ENCODE measurements at places on chromosomes 1 and 21.

DNA sequence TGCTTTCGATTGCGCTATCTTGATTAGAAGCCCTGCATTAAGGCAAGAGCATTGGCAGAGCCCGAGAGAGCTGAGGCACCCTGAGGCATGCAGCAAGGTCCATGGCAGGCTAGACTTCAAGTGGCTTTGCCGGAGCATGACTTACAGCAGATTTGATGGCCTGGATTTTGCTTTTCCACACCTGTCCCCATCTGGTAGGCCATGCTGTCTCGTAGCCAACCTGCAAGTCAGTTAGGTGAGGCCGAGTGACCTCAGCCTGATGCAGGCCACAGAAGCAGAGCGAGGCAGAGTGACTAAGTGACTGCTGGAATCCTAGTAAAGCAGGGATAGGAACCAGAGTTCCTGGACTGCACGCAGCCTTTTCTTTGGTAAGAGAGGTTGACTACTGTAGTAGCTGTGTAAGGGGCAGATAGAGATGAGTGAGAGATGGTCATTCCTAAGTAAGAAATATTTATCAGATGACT is 148.9 kb downstream of the PBX1 start:
- DNase-seq = peak; percentile 88

GRCh38 chr1:88118176-88118845 is 565.8 kb upstream of the PKN2 start:
- DNase-seq = no peak

DNA sequence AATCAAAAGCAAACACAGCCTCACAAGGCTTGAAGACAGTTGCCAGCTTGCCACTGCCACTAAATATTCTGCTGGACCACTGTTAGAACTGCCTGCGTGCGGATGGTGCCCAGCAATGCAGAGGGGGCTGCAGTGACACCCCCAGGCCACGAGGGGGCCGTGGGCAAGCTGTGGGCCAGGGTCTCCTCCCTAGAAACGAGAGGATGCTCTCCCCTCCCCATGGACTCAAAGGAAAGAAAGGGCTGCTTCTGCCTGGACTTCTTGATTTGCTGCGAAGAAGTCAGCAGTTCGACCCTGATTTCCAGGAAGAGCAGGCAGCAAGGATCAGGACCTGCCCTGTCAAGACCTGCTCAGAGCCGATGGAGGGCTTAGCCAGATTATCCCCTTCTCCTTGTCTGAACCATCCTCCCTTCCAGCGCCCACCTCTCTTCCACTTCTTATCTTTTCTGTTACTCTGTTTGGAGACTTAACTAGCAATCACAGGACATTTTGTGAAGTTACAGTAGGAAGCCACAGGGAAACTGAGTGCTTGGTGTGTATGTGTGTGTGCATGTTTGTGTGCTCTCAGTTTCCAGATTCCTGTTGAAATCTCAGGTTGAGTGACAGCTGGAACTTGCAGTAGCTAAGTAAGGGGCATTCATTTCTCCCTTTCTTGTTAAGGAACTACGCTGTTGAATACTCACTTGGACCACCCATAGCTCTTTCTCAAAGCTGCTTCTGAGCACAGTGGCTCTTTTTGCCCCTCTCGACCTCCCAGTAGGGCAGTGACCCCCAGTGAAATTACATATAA is 2.7 kb downstream of the MAN1C1 start:
- no peak for DNase-seq

GRCh38 chr1:52444463-52444862 is 40.1 kb downstream of the PRPF38A start:
- DNase-seq = no peak

- no peak for DNase-seq
Measured at GRCh38 chr21:45573452-45574035, 31.3 kb upstream of the SLC19A1 start.

DNA sequence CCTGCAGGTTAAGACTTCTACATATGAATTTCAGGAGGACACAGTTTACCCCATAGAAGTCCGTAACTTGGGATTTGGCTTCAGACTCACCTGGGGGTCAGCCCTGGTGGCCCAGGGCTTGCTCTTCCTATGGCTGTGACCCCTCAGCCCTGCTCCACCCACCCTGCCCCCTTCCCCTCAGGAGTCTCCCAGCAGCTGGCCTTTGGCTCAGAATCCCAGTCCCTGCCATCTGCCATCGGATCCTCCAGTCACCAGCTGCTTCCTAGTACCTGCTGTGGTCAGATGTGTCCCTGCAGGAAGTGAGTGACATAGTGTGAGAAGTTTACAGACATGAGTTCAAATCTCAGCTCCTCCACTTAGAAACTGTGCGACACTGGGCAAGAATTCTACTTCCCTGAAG is 332.6 kb downstream of the NPHP4 start:
- DNase-seq = no peak

GRCh38 chr1:42002220-42002619 is 83.5 kb upstream of the HIVEP3 start:
- DNase-seq = no peak

Data from fibroblast of skin of right biceps (primary cell).